ENCODE measurements at places on chromosomes 6 and 20.

DNA sequence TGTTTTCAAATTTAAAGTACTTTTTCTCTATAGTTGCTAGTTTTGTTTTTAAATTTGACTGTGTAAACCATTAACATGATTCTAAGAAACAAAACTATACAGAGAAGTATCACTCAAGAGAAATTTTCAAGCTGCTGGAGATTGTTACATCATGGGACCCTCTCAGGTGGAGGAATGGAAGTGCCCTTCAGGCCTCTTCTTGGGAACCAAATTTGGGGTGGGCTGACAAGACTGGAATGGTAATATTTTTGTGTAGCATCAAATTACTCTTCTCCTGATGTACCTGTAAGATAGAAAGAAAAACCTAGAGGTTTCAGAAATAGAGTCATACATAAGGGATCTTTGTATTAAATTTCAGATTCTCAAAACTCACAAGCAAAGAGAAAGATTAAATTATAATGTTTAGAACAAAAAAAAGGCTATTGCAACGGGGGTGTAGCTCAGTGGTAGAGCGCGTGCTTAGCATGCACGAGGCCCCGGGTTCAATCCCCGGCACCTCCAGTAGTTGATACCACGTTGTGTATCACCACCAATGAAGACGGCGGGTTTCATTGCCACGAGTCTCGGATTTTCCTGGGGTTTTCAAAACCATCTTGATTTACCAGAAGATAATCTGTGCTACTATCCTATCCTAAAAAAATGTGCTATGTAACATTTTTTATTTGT is 193.7 kb downstream of the GPX5 start:
- DNase-seq, result no peak

DNA sequence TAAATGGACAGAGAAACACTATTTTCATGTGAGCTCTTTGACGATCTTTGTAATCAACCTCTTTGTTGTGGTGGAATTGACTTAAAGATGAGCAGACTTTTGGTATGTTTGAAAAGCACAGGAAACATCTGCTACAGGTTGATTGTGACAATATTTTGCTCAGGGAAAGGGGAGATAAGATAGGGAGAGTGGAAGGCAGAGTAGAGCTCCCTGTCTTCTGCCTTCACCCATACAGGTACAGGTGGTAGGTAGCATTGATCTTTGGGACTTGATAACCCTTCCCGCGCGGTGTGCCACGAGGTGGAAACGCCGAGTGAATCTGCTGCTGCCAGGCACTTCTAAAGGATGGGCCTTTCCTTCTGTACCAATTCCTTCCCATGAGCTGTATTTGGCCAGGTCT is 183.6 kb downstream of the UTRN start:
- DNase-seq, result no peak

- no peak for DNase-seq
Observed at GRCh38 chr6:166511316-166511715, 75.2 kb downstream of the RAMACL start.

- DNase-seq, result no peak
Observed at GRCh38 chr20:15251171-15251570, 913.8 kb upstream of the FLRT3 start.

DNA sequence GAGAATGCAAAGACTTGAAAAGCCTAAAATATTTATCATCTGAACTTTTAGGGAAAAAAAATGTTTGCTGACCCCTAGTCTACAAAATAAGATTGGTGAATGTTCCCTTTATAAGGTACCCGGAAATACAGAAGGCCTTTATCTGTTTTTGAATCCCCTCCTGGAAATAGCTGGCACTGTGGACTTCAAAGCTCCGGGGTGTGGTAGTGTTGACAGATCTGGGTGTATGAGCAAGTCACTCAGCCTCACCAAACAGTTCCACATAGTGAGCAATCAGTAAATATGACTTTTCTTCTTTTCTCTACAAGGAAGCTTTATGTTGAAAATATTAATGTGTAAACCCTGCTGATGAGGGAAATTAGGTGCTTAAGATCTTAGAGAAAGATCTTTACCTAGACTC is 29.2 kb upstream of the HTR1B start:
- DNase-seq, result no peak
